ENCODE measurements at places on chromosomes 13 and 19.

GRCh38 chr13:110542169-110542796 lies 19.2 kb downstream of the RAB20 start:
- DNase-seq, result no peak

DNA sequence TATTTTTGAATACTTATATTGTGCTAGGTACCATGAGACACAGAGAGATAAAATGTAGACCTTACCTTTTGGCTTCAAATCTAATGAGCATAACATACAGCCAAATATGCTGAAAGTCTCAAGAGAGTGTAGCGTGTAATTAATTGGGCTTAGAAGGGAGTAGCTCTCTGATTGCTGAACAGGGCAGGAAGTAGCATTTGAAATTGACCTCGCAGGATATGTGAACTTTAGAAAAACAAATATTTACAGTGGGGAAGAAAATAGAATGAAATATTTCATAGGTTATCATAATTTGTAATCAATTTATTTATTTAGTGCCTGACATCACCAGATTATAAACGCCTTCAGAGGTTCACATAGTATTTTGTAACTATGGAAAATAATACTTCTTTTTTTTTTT lies 327.1 kb downstream of the RFC3 start:
- no peak for DNase-seq

GRCh38 chr13:43246382-43246781 lies 223.0 kb downstream of the DNAJC15 start:
- no peak for DNase-seq

DNA sequence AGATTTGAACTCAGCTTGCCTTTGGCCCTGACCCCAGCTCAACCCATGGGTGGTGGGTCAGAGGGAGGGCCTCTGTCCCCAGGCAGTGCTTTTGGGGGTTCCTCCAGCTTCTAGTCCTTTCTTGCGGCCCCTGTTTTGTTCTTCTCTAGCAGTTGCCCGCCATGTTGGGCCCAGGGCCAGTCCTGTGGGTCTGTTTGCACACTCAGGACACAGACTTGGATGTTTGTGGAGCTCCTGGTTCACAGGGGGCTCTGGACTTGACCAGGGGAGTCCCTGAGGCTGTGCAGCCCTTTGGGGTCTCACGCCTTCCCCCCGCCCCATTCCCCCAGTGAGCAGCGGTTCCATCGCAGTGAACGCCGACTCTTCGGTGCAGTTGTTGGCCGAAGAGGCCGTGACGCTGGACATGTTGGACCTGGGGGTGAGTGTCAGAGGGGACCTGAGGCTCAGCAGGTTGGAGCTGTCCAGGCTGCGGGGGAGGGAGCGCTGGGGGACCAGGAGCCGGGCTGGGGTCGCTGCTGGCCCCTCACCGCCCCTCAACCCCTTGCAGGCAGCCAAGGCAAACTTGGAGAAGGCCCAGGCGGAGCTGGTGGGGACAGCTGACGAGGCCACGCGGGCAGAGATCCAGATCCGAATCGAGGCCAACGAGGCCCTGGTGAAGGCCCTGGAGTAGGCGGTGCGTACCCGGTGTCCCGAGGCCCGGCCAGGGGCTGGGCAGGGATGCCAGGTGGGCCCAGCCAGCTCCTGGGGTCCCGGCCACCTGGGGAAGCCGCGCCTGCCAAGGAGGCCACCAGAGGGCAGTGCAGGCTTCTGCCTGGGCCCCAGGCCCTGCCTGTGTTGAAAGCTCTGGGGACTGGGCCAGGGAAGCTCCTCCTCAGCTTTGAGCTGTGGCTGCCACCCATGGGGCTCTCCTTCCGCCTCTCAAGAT lies 2.5 kb downstream of the ATP5F1D start:
- DNase-seq, result no peak

DNA sequence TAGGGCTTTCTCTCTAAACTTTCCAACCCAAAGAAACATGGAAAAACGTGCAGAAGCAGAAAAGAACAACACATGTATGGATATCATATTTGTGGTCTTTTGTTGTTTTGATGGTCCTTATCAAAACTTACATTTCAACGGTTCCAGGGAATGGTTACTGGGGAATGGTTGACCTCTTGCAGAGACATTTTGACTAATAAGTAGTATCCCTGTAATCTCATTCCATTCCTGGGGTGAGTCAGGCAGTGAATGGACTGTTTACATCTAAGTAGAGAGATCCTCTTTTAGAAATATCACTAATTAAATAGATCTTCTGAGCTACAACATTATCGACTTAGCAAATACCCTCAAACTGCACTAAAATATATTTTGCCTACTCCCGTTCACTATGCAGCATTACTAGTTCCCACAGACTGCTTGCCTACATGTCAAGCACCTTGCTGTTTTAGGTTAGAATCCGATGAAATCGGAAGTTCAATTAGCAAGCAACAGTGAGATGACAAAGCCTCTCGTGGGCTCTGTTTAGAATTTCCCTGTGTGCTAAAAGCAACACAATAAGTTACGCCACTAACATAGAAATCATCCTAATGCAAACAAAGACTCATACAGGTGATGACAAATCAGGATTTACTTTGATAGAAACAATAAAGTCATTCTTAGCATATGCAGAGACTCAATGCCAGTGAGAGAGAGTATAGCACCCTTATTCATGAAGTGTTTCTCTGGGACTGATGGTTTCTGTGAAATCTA lies 797.7 kb upstream of the ARGLU1 start:
- DNase-seq, result no peak

- no peak for DNase-seq
Observed at GRCh38 chr13:95494082-95494681, 58.3 kb upstream of the CLDN10 start.

DNA sequence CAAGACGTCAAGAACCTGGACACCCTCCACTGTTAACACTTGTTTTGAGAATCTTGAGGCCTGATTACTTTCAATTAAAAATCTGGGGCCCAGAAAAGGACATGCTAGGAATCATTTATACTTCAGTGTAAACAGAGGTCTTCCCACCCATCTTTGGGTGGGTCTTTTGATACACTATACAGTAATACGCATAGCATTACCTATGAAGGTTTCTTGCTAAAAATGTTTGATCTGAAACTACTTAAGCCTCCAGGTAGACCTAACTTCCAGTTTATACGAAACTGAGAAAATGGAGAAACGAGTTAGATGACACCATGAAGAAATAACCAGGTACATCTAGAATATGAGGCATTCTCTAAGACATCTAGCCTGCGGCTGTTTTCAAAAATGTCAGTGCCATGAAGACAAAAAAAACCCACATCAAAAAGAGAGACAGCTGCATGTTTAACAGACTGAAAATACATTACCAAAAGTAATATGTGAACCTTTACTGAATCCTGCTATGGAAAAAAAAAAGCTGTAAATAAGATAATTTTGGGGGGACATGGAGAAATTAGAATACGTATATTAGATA lies 36.6 kb downstream of the TGDS start:
- no peak for DNase-seq

- no peak for DNase-seq
Observed at GRCh38 chr19:9354651-9355050, 8.2 kb upstream of the ZNF177 start.

DNA sequence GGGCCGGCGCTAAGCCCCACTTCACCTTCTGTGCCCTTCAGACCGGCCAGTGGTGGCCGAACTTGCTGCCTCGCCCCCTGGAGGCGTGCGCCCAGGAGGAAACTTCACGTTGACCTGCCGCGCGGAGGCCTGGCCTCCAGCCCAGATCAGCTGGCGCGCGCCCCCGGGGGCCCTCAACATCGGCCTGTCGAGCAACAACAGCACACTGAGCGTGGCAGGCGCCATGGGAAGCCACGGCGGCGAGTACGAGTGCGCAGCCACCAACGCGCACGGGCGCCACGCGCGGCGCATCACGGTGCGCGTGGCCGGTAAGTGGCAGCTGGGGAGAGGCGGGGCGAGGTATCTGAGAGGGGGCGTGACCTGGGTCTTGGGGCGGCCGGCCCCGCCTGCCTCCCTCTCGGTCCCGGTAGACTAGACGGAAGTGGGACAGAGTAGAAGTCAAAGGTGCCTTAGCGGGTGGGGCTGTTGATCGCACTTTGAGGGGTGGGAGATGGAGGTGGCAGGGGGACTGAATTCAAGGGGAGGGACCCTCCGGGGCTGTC lies 5.6 kb downstream of the ICAM5 start:
- DNase-seq, result no peak

DNA sequence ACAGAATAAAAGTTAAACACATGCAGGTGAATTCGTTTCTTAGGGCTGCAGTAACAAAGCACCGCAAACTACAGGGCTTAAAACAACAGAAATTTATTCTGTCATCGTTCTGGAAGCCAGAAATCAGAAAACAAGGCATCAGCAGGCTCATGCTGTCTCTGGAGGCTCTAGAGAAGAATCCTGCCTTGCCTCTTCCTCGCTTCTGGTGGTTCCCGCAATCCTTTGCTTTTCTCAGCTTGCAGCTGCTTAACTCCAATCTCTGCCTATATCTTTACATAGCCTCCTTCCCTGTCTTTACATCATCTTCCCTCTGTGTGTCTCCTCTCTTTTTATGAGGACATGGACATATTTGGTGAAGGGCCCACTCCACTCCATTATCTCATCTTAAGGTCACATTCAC lies 6.2 kb upstream of the NBEA start:
- no peak for DNase-seq

- DNase-seq, result no peak
Observed at GRCh38 chr13:54210397-54211049, 1181.9 kb downstream of the OLFM4 start.

GRCh38 chr13:39618561-39618960 lies 15.6 kb upstream of the LHFPL6 start:
- DNase-seq, result no peak

GRCh38 chr19:31064491-31064890 lies 284.7 kb downstream of the TSHZ3 start:
- DNase-seq, result no peak

- DNase-seq, result no peak
Observed at GRCh38 chr19:12450844-12451243, 10.0 kb upstream of the ZNF443 start.

DNA sequence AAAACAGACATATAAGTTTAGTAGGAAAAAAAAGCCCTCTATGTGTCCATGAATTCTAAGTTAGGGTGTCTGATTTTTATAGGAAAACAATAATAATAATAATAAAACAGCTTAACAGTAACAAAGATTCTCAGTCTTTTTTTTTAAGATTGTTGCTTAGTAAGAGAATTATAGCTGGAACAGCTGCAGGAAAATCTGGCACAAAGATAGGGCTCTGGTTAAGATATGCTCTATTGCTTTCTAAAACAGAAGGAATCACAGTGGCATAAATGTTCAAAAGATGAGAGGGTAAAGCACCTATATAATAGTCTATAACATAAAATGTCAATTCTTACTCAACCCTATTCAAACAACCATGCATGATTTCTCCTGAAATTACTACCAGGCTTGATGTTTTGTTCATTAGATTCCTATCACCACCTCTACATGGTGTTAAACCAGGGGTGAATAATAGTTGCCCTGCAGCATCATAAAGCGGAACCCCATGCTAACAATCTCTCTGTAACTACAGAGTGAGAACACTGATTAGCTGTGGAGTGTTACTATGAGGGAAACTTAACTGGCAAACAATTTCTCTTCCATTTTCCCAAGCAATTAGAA lies 541.4 kb upstream of the MIR17HG start:
- no peak for DNase-seq

- DNase-seq, result no peak
Observed at GRCh38 chr19:4403005-4403761, 743 bp downstream of the CHAF1A start.

DNA sequence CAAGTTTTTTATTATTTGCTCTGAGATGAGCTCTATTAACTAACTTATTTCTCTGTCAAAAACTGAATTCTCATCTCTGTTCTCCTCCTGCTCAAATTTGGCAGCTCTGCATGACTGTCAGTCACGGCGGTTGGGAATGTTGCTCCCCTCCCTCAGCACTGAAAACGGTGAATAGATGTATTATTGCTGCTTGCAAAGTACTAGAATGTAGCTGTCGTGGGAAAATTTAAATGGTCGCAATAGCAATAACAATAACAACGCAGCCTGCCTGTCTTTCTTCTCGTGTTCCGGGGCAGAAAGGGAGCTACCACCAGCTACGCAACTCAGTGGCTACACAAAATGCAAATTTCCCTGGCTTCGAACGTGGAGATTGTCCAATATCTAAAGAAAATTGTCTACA lies 125.6 kb upstream of the FRY start:
- DNase-seq, result no peak

GRCh38 chr13:25752957-25753551 lies 298.8 kb downstream of the SHISA2 start:
- DNase-seq, result no peak

DNA sequence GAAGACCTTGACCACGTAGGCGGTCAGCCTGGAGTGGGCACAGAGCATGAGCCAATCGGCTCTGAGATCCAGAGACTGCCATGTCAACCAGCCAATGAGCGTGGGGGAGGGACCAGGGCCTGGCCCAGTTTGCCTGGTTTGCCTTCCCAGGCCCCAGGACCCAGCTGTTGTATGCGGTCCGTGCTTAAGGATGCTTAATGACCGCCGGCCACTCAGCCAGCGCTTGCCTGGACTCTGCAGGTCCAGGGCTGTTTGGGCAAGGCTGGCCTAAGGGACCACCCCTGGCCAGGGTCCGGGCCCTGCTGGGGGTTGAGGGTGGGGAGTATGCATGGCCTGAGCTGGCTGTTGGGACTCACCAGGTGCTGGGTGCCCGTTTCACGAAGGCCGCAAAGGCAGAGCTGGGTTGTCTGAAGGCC lies 23.1 kb upstream of the TNFSF14 start:
- DNase-seq, result no peak

GRCh38 chr19:42816894-42817293 lies 51.4 kb upstream of the PSG8 start:
- no peak for DNase-seq

DNA sequence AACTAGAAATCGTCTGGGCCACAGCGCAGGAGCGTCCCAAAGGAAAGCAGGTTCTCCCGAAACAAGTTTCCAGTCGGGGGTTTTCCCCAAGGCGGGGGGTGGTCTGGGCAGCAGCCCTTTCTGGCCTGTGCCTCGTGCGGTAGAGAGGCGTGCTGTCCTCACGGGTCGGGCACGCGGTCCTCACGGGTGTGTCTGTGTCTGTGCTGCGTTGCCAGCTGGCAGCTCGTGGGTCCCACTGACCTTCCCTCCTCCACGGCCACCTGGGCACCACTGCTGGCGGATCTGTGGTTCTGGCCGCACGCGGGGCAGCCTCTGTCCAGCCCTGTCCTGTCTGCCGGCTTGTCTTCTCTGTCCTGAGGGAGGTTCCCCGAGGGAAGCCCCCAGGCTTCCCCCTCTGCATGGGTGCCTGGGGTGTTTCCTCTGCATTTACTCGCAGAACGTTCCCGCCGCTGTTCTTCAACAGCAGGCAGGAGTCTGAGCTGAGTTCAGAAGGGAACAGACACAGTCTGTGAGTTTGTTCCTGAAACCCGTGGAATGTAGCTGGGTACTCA lies 98.2 kb upstream of the MCF2L start:
- no peak for DNase-seq

GRCh38 chr13:44474122-44474910 lies 100.7 kb downstream of the SERP2 start:
- DNase-seq, result no peak

DNA sequence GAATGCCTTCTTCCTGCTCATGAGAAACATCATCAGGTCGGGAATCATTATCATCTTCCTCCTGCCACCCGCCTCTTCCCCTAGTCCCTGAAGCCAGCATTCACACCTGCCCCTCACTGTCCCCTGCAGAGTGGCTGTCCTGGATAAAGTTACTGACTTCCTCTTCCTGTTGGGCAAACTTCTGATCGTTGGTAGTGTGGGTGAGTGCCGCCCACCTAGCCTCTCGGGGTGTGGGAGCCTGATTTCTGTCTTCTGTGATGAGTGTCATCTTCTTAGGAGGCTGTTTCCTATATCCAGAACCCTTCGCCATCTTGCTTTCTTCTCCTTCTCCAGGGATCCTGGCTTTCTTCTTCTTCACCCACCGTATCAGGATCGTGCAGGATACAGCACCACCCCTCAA lies 12.5 kb downstream of the SLC44A2 start:
- DNase-seq, result no peak

- DNase-seq, result no peak
Observed at GRCh38 chr13:98944336-98944735, 33.5 kb downstream of the DOCK9 start.
